Naive B cell (primary cell): ENCODE measurements at places on chromosomes 7 and 10. TPM values are rescaled to one million over a fixed set of nuclear protein-coding genes. Genes with fewer than 3 reads are reported as not detected.

NUTM2E gene
- not detected for polyA plus RNA-seq

LRRC17 gene
- 1.2 TPM for polyA plus RNA-seq

DNA sequence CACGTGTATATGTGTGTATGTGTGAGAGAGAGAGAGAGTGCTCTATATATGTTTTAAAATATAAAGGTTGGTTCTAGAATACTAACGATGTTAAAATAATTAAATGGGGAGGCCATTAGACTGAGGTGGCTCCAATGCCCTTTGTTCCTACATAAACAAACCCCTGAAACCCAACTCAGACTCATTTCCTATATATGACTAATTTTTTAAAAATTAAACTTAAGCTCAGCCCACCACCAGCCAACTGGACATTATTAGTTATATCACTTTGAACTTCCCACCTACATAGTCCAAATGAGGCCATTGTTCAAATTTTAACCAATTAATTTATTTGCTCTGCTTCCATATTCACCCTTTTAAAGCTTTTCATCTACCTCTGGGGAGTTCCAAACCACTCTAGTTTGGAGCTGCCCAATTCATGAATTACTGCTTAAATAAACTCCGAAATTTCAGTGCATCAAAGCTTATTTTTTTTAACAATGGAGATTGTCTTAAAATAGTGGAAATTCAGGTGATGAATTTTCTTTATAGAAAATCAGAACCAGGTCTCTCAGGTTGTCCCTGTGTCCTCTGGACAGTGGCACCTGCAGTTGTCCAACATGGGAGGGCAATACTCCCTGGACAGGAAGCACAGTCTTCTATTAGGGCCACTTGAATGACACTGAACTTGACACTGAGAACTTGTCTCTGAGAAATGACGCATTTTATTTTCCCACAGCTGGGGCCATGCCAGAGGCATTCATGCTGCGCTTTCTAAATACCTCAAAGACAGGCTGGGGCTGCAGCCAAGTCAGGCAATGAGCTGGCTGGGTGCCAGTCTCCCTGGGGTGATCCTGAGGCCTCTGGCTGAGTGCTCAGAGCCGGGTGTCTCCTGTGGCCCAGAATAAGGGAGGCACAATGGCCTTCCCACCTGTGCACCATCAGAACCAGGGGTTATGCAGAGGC, 109.5 kb upstream of the TMEM72 start:
- no peak overlapping the region for H3K27ac ChIP-seq
- H3K4me1 ChIP-seq, result no peaks in the 10 kb centered on the region
- DNase-seq, result no peak
- peaks cover 29% of the 10 kb centered on the region for H3K27me3 ChIP-seq
- H3K4me3 ChIP-seq, result no peak overlapping the region

DNA sequence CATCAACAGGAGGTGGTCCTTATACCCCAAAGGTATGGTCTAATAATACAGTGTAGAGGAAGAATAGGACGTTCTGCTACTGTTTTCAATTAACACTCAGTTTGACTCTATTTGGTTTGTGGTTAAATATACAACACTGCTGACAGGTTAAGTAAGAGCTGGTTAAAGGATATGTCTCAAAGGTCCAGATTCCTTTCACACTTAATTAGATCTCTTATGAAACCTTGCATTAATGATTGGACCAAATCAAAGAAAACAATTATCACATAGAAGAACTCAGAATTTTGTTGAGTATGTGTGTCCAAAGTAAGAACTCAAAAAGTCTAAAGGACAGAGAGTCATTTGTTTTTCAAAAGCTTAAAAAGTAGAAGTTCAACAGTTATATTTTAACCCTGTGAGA, 18.0 kb downstream of the MRLN start:
- no peak overlapping the region for H3K4me3 ChIP-seq
- DNase-seq, result no peak
- no peaks in the 10 kb centered on the region for H3K36me3 ChIP-seq
- H3K27me3 ChIP-seq, result no peaks in the 10 kb centered on the region

- no peak for DNase-seq
- peaks cover 4% of the 10 kb centered on the region for H3K27me3 ChIP-seq
- H3K36me3 ChIP-seq, result no peaks in the 10 kb centered on the region
- H3K4me3 ChIP-seq, result no peak overlapping the region
Observed at GRCh38 chr7:90303241-90303640, 17.9 kb downstream of the FAM237B start.

DNA sequence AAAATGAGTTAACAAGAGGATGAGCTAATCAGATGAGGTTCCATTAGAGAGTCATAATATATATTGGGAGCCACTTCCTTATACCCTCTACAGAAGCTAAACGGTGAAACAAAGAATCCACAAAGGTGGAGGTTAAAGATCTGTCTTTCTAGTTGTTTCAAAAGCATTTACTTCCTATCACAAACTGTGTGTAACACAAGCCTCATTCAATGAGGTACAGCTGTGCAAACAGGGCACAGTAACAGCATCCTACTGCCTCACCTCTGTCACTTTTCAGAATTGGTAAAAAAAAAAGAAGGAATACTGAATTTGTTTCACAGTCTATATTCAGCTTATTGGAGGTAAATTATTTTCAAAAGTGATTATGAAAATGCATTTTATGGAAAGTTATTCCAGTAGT, 128.7 kb downstream of the AGMO start:
- no peaks in the 10 kb centered on the region for H3K27me3 ChIP-seq
- H3K4me1 ChIP-seq, result no peaks in the 10 kb centered on the region
- H3K36me3 ChIP-seq, result no peaks in the 10 kb centered on the region
- no peak overlapping the region for H3K27ac ChIP-seq
- H3K4me3 ChIP-seq, result no peak overlapping the region
- no peak for DNase-seq
